ENCODE measurements at places on chromosomes 11 and 22. TPM values are rescaled to one million over a fixed set of nuclear protein-coding genes. Genes with fewer than 3 reads are reported as not detected.
A peak's percentile ranks its signal among the peaks of the same experiment; 100 is the strongest.

DNA sequence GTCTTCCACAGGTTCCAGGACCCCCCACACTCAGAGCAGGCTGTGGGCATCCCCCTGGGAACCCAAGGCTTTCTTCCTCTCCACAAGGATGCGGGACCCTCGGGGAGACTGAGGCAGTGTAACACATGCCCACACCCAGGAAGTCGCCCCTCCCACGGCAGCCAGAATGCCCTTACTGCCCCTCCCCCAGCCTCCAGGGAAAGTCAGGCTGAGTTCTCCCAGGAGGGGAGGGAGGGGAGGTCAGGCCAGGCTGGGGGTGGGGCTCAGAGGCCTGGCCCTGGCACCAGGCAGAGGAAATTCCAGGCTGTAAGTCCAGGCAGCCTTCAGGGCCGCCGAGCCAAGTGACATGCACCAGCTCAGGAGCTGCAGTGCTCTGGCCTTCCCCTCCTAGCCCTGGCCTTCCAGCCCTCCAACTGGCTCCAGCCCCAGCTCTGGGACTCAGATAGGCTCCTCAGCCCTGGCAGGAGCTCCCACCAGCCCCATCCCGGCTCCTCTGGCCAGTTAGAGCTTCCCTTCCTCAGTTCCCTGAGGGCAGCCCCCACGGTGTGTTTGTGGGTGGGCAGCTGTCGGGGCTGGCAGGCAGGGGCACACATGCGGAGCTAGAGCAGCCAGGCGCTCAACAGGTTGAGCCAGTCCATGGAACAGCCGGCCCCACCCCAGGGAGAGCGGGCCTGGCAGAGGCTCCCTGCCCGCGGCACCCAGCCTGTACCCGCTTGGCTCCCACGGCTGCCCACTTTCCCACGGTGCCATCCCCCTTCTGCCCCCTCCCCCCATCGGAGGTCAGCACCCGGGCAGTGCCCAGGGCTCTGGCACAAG lies 3.6 kb downstream of the BCL9L start:
- DNase-seq = peak; percentile 56

DNA sequence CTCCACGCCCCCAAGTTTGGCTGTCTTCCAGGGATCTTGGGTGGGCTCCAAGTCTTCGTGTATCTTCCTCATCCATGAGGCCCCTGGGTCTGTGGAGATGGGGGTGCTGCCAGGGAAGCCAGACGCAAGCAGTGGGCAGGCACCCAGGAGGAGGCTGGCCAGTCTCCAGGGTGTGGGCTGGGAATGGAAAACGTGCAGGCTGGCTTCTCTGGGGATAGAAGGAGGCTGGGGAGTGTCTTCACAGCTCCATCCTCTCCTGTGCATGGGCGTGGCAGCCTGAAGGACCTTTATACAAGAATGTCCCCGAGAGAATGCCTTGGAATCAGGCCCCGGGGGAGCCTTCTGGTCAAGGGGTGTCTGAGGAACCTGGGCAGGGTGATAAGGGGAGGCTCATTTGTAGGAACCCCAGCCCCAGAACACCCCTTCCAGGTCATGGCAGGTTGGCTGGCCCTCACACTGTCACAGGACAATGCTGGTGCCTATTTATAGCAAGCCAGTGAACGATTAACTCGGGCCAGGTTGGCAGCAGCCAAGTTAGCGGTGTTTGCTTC lies 14.0 kb downstream of the SGSM1 start:
- DNase-seq = no peak

DNA sequence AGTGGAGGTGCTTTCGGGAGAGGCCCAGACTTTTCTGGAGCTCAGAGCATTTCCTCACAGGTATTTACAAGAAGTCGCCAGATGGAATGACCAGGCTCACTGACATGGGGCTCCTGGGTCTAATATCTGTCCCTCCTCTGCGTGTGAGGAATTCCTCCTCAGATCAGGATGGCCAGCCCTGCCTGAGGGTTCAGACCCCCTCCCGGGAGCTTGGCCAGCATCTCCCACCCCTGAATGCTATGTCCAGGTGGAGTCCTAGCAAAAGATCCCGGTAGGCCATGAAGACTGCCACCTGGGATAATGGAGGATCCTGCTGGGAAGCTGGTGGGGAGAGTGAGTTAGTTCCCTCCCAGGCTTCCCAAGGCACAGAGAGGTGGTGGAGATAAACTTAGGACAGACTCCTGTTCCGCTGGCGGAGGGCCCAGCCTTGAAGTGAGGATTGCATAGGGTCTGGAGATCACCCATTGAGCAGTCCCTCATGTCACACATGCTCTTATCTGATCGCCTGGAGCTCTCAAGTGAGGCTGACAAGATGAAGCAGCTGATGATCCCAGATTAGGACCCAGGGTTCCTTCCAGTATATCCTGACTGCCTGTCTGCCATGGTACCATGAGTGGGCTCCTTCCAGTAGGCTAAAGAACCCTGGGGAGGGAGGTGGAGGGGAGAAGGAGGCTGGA lies 5.7 kb downstream of the OAF start:
- DNase-seq = no peak

DNA sequence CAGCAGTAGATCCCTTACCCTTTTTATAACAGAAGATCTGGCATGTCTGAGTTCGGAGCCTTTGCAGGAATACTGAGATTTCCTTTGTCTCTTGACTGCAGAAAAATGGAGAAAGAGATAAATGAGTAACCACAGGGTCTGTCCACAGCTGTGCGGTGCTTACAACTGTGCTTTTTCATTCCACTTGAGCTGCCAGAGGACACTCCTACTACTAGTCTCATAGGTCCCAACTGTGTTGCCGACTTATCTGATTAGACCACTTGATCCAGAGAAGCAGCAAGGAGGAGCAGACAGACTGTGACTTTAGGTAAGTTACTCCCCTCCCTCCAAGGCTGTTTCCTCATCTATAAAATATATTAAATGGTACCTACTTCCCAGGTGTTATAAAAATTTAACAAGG lies 17.5 kb downstream of the FAM227A start:
- DNase-seq = peak; percentile 18

- DNase-seq = no peak
Observed at GRCh38 chr11:11553573-11553972, 68.2 kb downstream of the GALNT18 start.

GRCh38 chr22:26565181-26565580 lies 24.8 kb downstream of the TPST2 start:
- DNase-seq = no peak

DNA sequence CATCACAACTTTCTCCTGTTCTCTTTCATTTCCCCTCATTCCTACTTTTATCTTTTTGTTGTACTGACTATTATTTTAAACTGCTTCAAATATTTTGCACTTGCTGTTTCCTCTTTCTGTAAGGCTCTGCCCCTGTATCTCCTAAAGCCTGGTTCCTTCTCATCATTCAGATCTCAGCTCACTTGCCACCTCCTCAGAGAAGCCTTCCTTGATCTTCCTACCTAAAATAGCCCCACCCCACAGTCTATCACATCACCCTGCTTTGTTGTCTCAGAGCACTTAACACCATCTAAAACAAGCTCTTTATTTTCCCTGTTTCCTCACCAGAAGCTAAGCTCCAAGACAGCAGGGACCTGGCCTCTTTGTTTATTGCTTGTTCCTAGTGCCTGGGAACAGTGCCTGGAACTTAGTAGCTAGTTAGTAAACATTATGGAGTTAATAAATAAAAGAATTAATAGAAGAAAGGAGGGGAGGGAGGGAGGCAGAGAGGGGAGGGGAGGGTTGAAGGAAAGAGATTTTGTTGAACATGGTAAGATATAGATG lies 2.5 kb upstream of the STK33 start:
- no peak for DNase-seq

DNA sequence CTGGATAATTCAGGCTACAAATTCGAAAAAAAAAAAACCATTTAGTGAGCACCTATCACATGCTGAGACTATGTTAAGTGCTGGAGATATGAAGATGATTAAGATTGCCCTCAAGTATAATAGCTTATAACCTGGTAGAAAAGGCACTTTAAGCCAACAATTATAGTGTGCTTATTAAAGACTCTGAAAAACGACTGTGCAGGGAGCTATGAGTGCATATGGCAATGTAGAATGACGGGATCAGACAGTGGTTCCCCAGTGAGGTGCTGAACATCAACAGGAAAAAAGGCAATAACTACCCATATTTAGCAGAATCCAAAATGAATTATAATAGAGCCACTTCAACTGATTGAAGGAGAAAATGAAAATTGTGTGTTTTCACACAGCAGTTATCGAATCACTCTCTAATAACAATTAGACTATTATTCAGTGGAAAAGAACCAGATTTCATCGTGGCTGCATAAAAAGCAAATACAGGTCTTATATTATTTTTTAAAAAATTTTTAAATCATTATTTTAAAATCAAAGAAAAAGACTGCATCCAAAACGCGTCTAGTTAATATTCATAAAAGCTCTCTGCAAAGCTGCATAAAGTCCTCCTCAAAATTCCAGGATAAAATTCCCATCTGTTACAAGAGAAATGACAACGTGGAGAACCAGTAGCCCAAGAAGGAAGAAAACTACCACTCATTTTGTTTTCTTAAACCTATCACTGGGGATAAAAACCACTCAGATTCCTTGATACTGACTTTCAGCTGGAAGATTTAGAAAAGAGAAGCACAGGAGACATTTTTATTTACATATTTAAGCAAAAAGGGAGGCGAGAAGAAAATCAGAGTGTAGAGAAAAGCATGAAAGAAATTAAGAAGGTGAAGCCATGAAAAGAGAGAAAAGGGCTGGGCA lies 1.1 kb downstream of the MTMR2 start:
- DNase-seq = no peak

- DNase-seq = peak; percentile 44
Observed at GRCh38 chr22:37782340-37783168, 25.2 kb upstream of the GCAT start.

- DNase-seq = peak; percentile 95
Observed at GRCh38 chr11:9787981-9788521, 124.2 kb downstream of the SWAP70 start.

GRCh38 chr11:41659985-41660384 lies 200.5 kb upstream of the LRRC4C start:
- no peak for DNase-seq

DNA sequence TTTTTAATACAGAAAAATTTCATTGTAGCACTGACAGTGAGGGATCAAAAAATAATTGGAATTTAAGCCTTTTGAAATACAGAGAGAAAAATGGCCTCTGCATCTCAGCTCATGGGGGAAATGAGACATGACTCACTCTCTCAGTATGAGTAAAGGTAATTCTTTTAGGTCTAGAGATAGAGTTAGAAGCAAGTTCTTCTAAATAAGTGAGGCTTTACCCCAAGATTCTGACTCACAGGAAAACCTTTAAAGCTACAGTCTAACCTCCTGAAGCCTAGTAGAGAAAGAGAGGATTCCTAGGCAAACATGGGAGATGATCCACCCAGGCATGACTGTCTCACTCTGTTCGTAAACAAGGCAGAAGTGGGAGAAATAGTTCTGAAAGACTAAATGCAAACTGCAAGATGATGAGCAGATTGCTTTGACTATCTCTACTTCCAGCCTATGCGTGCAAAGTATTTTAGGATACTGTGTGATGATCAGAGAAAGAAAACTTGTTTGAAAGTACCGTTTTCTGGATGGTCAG lies 1003.3 kb upstream of the CCDC90B start:
- peak; percentile 78 for DNase-seq

DNA sequence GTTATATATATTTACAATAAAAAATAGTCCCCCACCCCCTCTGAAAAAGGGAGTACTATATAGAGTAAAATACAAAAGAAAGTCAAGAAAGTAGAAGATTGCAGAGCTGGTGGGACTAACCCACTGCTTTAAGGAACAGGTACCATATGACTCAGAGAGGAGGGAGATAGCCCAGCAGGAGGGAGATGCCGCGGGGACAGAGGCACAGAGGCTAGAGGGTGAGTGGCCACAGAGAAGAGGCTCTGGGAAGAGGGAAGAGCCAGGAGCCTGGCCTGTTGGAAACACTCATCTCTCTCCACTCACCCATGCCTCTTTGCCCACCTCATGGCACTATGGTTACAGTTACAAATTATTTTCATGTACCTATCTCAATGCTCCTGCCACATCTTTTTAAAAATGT lies 53.6 kb upstream of the LYVE1 start:
- DNase-seq = no peak

- DNase-seq = peak; percentile 89
Observed at GRCh38 chr11:14411818-14412217, 52.8 kb upstream of the RRAS2 start.

DNA sequence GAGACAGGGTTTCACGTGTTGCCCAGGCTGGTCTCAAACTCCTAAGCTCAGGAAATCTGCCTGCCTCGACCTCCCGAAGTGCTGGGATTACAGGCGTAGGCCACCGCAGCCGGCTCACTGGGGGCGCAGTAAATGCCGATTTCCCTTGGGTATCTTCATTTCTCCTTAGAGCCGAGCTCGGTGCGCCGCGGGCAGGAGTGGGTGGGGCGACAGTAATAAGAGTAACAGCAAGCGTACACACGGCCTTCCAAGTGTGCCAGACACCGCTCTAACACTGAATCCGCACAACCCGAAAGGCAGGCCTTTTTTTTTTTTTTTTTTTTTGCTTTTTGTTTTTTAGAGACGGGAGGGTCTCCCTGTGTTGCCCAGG lies 500 bp upstream of the ADSL start:
- no peak for DNase-seq

The GLB1L2 gene
- total RNA-seq = under 0.01 TPM

The APOL5 gene
- total RNA-seq = 0.18 TPM

The APLP2 gene
- 134 TPM for total RNA-seq

The PAFAH1B2 gene
- 213 TPM for total RNA-seq

The RHOG gene
- 20.6 TPM for total RNA-seq

Data from IMR-90 (cell line).